ENCODE measurements at places on chromosomes 3 and 15.

- peak; percentile 55 for DNase-seq
Observed at GRCh38 chr15:100334456-100334855, 7.3 kb downstream of the ADAMTS17 start.

DNA sequence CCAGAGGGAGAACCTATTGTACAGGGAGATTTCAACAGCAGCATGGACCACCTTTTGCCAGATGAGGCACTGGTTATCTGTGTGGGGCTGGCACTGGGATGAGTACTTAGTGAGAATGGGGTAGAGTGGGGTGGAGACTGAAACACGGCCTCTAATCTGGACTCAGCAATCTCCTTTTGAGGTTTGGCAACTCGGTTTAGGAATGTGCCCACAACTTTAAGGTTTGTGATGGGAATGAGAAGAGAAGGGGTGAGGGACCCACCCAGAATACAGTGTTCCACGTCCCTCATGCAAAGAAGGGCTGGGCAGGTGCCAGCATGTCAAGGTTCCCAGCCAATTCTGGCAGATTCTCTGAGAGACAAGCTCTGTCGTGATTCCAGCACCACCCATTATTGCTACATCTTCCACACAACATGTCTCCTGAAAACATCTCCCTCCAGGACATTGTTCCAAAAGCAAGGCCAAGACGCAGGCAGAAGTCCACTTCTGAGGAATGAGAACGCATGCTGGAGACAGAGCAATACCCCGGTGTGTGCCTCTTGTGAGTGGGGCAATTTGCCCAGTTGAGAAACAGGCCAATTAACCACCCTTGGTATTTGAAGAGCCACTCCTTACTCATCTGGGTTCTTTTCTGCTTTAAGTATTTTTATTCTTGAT, 37.5 kb upstream of the CCR4 start:
- no peak for DNase-seq

DNA sequence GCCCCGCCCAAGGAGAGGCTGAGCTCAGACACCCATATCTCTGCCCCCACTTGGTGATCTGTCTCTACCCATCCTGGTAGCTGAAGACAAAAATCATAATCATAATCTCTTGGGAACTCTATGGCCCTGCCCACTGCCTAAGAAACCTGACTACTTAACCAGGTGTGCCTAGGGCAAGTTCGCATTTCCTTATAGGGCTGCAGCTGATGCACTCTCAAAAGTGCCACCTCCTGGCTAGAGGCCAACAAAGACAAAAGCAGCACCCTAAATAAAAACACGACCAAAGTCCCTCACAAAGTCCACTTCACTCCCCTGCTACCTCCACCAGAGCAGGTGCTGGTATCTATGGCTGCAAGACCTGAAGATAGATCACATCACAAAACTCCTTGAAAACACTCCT, 250.4 kb upstream of the SLITRK3 start:
- DNase-seq: no peak

DNA sequence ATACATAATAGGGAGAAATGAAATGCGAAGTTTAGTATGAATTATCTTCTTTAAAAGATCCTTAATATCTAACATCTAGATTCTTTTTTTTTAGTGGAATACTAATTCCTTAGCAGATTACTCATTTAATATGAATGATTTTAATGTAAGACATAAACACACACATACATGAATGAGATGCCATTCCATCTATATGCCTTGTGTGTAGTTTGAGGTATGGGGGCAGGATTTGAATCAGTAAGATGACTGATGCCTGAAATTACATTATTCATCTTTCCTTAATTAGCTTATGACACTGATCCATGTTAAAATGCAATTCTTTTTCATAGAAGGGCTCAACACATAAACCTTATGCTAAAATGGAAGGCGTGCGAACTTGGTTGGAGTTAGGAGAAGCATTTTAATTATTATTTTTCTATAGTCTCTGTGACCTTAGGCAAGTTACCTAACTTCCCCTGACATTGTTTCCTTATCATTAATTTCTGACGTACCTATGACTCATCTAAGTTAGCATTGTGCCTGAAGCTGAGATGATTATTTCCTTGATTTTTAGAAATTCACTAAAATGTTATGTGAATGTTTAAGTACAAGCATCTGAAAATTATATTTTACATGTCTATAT, 10.8 kb upstream of the BNIP2 start:
- DNase-seq: no peak

GRCh38 chr15:57297163-57297593, 79.1 kb upstream of the CGNL1 start:
- DNase-seq: peak; percentile 18

GRCh38 chr15:84570164-84570735, 30.6 kb upstream of the ZSCAN2 start:
- peak; percentile 50 for DNase-seq

GRCh38 chr15:41022487-41023090, 69.3 kb downstream of the CHAC1 start:
- DNase-seq: peak; percentile 49

DNA sequence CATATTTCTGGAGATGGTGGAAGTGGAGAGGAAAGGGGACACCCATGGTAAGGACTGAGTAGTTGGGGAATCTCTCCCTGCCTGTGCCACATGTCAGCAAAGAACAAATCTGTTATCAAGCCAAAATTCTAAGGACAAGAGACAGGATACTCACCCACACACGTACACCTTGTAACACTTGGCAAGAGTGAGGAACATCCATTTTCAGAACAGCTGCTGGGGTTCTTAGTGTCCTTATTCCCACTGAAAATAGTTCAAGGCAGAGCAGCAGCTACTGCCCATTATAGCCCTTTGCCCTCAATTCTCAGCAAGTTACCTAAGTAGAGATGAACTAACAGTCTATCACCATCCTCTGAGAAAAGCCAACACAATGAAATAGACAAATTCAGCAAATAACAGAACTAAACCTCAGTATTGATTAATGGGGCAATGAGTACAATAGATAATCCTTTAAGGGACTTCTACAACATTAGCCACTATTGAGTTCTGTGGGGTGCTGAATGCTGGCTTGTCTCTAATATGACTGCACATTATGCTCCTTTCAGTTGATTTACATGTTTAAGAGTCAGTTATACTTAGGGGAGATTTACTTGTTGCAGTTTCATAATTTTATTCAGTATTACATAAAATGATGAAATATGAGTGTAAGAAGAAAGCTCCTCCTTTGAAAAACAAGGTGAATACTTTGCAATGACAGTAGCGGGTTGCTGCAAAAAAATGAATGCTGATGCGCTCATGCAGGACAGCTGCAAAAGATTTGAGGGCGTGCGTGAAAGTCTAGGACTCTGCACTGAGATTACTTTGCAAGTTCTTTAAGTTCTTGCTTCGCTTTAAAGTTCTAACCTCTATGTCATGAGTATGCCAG, 22.4 kb downstream of the SENP5 start:
- no peak for DNase-seq

GRCh38 chr3:189789432-189789831, 158.2 kb downstream of the TP63 start:
- DNase-seq: no peak

DNA sequence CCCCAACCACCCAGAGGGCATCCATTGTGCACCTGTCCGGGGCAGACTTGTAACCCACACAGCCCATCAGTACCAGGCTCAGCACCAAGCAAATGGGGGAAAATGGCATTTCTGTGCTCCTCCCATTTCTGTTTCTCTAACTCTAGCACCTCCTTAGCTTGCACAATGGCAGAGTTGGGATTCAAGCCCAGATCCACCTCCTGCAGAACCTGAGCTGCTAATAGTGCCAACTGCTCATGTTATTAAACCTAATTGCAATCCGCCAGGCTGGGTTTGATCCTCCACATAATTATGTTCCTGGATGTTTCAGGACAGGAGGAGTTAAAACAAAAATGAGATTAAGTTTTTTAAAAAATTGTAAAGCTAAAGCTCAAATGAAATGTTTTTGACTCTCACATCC, 235.0 kb downstream of the OCA2 start:
- DNase-seq: no peak

DNA sequence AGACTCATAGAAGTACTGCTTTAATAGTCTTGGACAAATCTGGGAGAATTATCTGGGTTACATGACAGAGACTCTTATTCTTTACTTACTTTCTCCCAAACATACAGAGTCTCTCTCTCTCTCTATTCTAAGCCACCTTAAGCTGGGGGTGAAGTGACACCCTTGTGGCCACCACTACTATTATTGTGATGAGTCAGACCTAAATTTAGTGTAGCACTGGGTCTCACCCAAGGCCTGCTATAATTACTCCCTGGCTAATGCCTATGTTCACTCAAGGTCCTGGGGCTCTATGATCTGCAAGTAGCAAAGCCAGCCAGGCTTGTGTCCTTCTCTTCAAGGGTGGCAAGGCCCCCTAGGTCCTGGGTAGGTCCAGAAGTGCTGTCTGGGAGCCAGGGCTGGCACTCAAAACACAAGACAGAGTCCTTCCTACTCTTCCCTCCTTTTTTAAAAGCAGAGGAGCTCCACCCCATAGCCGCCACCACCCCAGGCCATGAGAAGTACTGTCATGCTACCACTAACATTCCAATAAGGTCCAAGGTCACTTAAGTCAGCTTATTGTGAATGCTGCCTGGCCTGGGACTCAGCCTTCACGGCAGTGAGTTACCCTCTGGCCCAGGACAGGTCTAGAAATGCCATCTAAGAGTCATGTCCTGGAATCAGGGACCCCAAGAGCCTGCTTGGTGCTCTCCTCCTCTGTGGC, 183.6 kb downstream of the POLQ start:
- no peak for DNase-seq
